NCI-H1694 treated with DMSO at 0.1 percent for 48 hours (cell line): ENCODE measurements at places on chromosomes 2 and 18.

DNA sequence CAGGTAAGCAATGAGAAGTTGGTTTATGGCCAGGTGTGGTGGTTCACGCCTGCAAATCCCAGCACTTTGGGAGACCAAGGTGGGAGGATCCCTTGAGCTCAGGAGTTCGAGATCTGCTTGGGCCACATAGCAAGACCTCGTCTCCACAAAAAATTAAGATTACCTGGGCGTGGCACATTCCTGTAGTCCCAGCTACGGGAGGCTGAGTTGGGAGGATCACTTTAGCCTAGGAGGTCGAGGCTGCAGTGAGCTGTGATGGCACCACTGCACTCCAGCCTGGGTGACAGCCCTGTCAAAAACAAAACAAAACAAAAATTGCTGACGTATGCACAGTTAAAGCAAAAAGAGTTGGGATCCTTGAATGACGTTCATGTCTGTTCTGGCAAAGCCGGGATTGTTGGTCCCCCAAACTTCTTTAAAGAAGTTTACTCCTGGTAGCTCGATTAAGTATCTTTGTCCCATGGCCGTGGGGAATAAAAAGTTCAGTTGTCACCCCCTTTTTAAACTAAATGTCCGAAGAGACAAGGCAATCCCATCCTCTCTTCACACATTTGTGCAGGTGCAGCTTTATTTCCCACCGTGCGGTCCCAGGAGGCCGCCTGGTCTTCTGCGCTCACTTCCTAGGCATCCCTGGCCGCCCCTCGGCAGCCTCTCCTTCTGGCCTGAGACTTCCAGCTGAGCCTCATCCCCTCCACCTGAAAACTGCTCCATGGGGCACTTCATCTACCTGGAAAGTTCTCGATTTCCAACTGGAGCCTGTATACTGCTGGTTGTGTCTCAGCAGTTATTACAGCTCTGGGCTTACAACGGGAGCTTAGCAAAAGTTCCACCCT lies 762 bp upstream of the SPOPL start:
- DNase-seq: no peak

GRCh38 chr2:233821709-233822100 lies 32.6 kb downstream of the HJURP start:
- DNase-seq: no peak

DNA sequence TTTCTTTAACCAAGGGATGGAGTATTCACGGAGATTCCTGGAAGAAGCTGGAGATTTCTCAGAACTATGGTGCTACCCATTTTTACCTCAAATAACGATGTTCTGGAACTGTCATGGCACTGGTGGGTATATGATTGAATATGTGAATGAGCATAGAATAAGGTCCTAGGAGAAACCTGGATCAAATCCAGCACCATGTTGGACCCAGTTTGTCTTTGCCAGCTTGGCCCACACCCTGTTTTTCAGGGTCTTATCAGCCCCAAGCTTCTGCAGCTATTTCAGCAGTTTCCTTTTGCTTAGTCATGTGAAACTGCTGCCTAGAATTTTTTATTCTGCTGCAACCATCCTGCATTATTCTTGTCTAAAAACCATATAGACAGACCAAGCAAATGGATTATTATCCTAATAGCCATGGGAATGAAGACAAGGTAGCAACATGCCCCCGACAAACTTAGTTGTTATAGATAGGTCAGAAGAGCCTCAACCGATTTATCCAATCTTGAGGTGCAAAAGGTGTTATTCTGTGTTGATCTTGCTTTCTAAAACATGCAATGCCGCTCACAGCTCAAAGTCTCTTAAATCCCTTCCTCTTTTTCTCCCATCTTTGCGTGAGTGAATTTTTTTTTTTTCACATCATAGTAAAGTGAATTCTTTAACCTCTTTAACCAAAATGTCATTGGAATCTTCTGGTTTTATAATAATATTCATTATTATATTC lies 133.6 kb downstream of the PRPF40A start:
- no peak for DNase-seq

DNA sequence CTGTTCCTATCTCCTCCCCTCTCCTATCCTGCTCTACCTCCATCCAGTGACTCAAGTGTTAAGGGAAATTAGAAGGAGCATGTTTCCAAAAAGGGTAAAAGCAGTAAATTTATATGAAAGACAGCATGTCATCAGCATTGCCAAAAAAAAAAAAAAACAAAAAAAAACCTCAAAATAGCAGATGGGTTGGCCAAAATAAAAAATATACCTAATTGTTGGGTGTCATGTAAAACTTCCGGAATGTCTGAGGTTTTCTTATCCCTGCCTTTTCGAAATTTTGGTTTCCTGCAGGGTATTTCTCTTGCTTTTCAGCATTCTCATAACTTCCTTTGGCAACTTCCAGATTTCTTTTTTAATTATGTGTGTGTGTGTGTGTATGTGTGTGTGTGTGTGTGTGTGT lies 241.6 kb upstream of the FN1 start:
- DNase-seq: no peak

- DNase-seq: no peak
These were observed 4.8 kb downstream of the MC2R start for GRCh38 chr18:13910501-13910900.

- DNase-seq: no peak
These were observed 543.4 kb downstream of the IRS1 start for GRCh38 chr2:226256237-226256636.

- DNase-seq: no peak
These were observed 489.5 kb downstream of the IRS1 start for GRCh38 chr2:226310146-226310545.

DNA sequence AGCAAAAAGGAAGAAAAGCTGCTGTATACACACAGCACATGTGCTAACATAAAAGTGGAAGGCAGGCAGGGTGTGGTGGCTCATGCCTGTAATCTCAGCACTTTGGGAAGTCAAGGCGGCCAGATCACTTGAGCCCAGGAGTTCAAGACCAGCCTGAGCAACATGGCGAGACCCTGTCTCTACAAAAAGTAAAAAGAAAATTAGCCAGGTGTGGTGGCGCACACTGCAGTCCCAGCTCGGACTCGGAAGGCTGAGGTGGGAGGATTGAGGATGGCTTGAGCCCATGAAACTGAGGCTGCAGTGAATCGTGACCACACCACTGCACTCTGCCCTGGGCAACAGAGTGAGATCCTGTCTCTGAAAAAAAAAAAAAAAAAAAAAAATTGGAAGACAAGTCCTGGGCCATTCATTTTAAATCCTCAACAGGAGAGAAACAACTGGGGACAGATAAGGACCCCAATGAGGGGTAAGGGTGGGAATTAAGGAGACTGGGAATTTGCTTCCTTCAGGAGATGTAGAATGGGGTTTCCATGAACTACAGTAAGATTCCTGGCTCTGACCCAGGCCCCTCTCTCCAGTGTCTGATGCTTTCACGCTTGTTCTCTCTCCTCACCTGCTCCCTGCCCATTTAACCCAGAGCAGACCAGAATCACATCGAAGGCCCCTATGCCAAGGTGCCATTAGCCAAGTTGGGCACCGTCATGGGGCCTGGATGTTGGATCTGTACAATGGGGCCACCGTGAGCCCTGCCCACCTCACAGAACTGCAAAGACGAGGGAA lies 29.6 kb downstream of the TNS1 start:
- DNase-seq: no peak

GRCh38 chr2:28649481-28650265 lies 102.0 kb upstream of the PPP1CB start:
- DNase-seq: no peak

DNA sequence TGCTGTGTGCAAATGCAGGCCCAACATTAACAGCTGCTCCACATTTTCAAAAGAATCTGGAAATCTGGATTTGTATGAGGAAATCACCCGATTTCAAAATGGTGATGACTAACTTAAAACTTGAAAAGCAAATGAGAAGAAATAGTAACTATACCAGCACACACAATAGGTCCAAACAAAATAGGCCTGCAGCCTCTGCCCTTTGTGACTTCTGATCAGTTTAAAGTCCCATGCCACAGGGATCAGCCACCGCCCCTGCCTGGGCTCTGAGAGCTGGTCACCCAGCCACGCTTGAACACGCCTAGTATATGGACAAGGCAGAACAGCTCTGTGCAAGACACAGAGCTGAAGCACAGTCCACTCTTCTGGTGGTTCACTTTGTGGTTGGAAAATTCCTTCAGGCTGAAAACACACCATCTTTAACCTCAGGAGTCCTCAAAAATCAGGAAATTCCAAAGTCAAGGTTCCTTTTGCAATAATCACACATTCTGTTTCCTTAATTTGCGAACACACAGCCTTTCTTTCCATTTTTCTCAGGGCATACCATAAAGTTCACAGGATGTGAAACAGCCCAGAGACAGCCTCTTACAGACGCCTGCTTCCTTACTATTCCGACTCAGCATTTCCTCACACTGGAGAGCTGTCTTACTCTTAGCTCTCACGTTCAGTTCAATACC lies 150.1 kb upstream of the RIOK3 start:
- no peak for DNase-seq

GRCh38 chr2:16559278-16560067 lies 106.2 kb downstream of the CYRIA start:
- no peak for DNase-seq

- DNase-seq: no peak
These were observed 529.7 kb upstream of the CDH7 start for GRCh38 chr18:65221115-65221514.

DNA sequence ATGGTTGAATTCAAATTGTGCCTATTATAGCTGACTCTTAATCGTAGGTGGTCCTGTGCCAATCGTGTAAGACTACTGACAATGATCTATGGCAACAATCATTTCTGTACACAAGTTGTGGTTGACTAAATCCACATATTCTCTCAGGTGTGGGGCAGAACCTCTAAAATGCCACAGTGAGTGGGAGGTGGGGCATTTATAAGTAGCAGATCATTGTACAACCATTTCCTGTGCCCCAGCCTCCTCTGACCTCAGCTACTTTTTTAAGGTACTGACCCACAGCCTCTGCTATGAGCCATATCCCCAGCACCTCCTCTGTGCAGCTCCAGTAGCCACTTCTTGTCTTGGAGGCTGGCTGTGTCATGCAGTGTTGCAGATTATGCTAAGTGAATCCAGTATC lies 48.6 kb upstream of the RAPH1 start:
- no peak for DNase-seq

DNA sequence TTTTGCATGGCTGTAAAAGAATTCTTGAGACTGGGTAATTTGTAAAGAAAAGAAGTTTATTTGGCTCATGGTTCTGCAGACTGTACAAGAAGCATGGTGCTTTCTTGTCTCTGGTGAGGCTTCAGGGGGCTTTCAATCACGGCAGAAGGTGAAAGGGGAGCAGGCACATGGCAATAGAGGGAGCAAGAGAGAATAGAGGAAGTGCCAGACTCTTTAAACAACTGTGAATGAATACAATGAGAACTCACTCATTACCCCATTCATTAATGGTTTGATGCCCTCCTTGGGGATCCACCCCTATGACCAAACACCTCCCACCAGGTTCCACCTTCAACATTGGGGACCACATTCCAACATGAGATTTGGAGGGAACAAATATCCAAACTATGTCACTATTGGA lies 463.5 kb downstream of the MTX2 start:
- DNase-seq: no peak

GRCh38 chr2:48984922-48985321 lies 169.4 kb downstream of the FSHR start:
- DNase-seq: no peak

DNA sequence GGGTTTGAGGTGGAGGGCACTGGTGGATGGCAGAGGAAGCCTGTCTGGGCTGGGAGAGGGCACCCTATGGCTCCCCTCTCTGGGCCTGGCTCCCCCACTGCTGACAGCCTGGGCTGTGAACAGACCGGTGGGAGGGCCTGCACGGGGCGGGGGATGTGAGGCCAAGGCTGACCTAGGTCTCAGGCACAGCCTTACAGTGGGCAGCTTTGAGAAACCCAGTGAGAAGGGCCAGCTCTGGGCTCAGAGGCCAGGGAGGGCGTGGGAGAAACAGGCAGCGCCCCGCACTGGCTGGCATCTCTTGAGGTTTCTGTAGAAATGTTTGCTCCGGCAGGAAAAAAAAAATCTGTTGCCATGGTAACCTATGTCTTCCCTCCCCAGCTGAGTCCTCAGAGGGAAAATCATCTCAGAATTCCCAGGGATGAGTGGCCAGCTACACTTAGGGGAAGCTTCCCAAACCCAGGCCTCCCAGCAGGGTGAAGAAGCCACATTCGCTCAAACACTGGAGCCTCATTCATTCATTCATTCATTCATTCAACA lies 71.7 kb upstream of the TAF1B start:
- peak; percentile 25 for DNase-seq

DNA sequence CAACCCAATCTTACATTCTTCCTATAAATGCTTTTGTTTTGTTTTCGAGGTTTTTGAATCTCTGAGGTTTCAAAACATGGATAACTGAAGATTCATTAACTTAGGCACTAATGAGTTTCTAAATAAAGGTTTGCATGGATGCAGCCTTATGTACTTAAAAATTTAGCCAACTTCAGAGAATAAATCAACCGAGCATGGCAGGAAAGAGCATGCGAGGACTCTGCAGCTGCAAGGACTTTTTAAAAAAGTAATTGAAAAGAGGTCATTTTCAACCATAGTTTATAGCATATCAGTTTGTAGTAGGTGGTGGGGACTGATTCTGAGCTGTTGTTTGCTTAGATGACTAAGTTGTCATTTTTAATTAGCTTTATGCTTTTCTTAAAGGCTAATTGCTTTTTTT lies 567.0 kb upstream of the ZEB2 start:
- no peak for DNase-seq

- DNase-seq: no peak
These were observed 298.1 kb downstream of the MTX2 start for GRCh38 chr2:176567361-176567760.

GRCh38 chr2:218221000-218221399 lies 4.0 kb downstream of the ARPC2 start:
- no peak for DNase-seq

DNA sequence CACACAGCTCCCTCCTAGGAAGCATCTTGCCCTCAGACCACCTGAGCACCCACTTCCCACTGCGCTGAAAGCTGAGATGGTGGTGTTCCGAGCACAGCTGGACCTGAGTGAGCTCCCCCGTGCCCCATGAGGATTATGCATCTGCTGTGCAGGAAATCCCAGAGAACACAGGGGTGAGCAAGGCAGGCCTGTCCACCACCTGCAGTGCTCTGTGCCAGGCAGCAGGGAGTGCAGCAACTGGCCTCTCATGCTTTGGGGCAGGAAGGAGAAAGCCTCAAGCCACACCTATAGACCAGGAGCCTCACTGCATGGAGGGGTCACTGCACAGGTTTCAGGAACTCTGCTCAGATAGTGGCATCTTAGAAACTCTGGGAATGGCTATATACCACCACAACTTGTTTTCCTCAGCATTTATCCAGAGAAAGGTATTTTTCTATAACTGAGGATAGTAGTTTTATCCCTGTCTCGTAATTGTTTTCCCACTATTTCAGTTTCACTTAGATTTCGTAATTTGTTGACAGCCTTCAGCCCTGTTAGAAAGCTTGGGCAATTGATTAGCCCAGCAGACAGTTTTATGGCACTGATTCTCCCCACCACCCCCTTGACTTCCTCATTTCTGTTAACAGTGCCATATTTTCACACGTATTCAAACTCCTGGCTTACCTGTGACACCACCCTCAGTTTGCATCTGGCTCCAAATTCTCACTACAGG lies 144.3 kb upstream of the DAPL1 start:
- no peak for DNase-seq

- DNase-seq: no peak
These were observed 1.1 kb upstream of the SSB start for GRCh38 chr2:169797601-169798000.
